ENCODE measurements at places on chromosomes 11 and 22.

DNA sequence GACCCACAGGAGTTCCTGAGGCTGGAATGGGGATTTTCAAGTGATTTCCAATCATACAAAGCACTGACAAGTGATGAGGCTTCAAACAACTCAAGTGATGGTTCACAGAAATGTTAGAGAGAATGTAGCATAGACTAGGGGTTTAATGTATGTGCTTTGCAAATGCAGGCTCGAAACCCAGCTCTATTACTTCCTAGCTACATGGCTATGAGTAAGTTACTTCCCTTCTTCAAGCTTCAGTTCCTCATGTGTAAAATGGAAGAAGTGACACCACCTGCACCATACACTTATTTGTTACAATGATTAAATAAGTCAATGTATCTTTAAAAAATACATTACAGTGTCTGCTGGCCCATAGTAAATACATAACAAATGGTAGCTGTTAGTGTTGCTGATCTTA, 139.8 kb downstream of the CCDC81 start:
- no peak for DNase-seq

- peak; percentile 88 for DNase-seq
These were observed 11.6 kb downstream of the PRR33 start for GRCh38 chr11:1879941-1880720.

GRCh38 chr11:76987203-76987602, 47.0 kb upstream of the B3GNT6 start:
- DNase-seq = no peak

DNA sequence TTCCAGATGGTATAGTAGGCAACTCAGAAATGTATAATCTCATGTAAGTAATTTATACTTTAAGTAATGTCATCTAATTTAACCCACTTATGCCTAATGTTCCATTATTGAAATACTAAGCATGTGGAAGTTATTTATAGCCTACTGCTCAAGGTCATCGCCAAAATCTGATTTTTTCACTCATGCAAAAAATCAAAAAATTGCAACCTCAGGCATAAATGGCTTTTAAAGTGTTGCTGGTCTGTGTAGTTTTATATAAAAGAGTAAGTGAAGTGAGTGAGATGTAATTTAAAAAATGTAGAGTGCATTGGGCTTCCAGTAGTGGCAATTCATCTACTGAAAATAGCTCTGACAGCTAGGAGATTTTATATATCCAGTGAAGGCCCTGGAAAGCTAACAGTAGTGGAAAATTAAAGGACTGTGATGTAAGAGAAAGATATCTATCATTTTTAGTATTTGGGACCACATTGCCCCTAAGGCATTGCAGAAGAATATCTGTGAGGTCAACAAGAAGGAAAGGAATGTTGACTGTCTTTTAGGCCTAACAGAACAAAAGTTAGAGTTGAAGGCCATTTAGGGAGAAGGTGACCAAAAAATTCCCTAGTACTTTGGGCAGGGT, 624.5 kb upstream of the CHORDC1 start:
- DNase-seq = no peak

- peak; percentile 66 for DNase-seq
These were observed 21.2 kb downstream of the PACSIN2 start for GRCh38 chr22:42993651-42994275.

DNA sequence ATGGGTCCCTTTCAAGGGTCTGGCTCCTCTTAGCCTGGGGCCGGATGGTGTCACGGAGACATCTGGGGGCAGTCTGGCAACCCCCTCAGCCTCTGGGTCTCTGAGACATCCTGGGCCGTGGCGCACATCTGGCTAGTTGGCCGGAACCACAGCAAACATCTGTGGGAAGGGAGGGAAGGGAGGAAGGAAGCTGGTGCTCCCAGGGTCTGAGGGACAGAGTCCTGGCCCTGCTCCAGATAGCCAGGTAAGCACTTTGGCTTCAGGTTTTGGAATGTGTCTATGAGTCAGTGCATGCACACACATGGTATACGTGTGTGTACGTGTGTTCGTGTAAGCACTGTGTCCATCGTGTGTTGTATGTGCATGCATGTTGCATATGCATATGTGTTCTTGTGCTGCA, 225.1 kb downstream of the MN1 start:
- no peak for DNase-seq

DNA sequence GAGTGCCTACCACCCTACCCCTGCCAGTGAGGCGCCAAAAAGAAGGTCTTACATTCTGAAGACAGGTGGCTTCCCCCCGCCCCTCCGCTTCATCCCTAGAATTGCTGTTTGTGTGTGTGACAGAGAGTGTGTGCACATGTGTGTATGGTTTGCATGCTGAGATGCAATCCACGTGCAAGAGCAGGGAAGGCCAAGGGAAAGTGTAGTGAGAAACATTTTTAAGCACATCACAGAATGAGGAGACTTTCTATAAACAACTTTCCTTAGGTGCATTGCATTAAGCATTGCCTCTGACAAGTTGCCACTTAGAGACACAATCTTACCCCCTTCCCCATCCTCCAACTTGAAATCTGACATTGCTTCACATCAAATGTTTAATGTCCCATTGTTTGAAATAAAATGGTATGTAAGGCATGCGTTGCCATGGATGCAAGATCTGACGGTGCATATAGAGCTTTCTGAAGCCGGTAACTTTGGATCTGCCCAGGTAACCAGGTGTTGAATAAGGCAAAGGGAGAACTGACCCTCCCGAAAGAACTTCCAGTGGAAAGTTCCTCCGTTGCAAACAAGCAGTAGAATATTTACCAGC, 21.4 kb downstream of the FJX1 start:
- no peak for DNase-seq

DNA sequence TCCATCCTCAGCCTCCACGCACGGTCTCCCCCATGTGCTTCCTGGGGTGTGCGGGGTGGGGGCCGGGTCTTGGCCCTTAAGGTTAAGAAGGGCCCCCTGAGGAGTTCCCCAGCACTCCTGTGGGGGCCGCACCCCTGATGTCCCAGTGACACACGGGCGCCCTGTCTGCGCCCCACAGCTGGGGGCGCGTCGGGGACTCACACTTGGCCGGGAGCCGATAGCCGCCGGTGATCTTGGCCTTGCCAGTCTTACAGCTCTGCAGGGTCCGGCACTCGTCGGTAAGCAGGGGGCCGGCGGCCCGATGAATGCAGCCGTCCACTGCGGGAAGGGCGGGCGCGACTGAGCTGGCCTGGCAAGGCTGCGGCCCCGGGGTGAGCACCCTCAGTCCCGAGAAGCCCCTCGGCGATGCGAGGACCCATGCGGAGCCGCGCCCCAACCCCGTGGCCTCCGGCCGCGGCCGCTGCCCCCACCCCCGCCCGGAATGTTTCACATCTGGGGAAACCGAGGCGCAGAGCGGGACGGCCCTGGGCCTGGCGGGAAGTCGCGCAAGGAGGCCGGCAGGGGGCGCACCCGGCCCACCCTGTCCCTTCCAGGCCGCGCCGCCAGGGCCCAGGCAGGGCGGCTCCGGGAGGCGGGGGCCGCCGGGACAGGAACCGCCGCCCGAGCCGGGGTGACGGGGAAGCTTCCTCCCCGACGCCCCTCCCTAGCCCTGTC, 13.9 kb downstream of the OTUB1 start:
- peak; percentile 78 for DNase-seq
